ENCODE measurements at places on chromosomes 5 and 9.

DNA sequence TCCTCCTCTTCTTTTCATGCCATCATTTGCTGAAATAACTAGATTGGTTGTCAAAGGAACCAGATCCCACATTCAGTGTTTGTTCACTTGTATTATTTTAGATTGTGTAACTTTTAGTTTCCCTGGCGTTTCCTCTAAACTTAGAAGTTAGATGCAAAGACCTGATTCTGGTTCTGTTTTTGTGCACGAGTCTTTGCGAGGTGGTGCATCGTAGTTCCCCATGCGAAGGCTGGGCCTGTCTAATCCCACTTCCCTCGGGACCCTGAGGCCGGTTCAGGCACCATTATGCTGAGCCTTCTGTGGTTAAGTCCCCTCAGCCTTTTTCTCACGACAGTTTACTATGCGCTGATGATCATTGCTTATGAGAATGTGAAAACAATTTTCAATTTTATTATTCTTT is 219.1 kb upstream of the OTULINL start:
- no peak for DNase-seq

DNA sequence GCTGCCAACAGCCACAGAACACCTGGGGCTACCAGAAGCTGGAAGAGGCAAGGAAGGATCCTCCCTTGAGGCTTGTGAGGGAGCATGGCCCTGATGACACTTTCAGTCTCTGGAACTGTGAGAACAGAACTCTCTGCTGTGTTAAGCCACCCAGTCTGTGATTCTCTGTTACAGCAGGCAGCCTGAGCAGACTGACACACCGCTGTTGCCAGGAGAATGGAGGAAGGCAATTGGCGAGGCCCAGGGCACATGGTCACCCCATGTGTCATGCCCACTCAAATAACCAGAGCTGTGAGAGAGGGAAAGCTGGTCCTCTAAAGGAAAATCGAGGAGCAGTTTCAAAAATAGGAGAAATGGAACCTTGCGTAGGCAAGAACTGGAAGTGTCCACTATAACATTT is 12.0 kb upstream of the KIF4B start:
- no peak for DNase-seq

DNA sequence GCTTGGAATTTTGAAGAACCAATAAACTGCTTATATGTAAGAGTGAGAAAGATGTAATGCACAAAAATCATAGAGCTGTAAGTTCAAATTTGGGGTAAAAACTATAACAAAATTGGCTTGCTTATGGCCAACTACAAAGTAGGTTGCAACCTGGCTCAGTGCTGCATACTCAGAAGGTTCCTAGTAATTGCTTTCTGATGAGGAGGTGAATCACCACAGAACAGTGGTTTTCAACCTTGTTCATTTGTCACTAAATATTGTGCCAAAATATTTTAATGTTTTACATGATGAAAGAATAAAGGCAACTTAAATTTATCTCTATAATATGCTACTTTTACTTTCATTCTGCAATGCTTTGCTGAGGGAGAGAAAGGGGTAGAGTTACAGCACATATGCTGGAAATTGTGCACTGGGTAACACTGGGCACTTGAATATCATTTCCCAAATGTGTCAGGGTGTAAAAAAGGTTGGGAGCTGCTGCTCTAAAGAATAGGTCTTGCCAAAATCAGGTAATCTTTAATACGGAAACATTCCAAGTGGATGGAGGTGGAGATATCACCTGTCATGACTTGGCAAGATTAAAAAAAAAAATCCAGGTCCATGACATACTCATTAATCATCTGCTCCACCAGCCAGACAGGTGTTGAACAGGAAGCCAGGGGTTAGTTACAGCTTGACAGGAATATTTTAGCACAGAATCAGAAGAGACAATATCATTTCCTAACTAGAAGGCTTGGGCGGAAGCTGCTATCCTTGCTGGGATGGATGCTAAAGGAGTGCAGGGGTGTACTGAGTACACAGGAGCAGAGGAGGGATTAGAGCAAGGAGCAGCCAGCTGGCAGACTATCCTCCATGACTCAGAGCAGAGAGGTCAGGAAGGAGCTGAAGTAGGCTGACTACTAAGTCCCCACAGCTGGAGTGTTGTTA is 34.6 kb upstream of the CCL21 start:
- no peak for DNase-seq

DNA sequence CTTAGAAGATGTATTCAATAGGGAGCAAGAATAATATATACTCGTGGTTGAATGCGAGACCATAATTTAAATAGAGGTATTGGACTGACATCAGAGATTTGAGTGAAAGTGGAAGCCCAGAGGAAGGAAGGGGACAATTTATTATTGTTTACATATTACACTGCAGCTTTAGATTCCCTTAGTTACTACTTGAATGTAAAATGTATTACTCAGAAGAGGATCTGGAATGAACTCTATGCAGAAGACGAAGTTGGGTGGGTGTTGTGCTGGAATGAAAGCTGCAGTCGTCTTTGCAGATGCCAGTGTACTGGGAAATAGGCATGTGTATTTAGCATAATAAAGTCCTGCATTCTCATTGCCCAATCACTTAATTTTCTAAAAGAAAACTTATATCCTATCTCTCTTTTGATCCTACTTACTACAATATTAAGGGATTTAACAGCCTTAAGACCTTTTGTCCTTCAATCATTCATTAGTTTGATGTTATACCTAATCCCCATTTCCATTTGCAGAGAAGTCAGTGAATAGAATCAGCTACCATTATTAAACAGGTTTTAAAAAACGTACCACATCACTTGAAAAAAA is 570.7 kb upstream of the WWC1 start:
- DNase-seq, result no peak

GRCh38 chr5:135985951-135986350 is 31.2 kb upstream of the LECT2 start:
- DNase-seq, result no peak

DNA sequence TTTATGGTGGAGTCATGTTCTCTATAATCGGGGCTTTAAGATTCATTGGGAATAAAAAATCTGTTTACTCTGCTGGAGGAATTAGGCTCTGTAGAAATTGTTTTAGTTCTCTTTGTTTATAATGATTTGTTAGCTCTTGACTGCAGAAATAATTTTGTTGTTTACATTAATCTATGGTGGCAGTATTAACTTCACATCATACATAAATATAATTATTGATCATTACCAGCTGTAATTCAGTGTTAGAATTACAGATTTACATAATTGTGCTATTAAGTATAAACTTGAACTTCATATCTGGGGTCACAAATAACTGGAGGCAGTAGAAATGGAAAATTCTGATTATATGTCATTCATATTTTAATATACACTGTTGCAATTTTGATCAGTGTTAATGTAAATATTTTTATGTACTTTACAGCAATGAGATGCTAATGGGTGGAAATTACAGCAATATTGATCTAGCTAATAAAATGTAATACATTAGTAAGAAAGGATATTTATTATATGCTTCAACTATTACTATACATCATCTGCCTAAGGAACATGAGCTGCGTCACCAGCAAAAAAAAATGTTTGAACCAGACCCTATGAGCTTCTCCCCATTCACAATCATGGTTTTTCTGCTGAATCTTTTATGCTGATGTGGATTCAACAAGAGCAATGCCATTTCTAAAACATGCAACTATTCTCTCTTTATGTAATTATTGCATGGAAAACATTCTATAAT is 846.6 kb downstream of the NR2F1-AS1 start:
- no peak for DNase-seq

DNA sequence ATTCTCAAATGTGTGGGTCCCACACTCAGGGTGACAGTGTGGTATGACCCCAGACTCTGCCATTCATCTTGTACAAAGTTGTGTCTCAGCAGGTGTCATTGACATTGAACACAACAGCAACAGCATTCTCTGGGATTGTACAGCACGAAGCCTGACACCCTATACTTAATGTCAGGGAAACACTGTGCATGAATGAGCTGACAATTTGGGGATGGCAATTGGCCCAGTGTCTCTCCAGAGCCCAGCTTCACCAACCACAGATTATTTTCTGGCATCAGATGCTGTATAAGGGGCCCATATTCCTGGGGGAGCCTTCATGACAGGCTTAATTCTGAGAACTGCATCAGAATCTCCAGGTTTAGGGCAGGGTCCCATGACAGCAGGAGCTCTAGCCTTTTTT is 143.2 kb downstream of the GCNT1 start:
- DNase-seq, result no peak

GRCh38 chr5:80707645-80708044 is 52.9 kb upstream of the DHFR start:
- DNase-seq, result no peak

DNA sequence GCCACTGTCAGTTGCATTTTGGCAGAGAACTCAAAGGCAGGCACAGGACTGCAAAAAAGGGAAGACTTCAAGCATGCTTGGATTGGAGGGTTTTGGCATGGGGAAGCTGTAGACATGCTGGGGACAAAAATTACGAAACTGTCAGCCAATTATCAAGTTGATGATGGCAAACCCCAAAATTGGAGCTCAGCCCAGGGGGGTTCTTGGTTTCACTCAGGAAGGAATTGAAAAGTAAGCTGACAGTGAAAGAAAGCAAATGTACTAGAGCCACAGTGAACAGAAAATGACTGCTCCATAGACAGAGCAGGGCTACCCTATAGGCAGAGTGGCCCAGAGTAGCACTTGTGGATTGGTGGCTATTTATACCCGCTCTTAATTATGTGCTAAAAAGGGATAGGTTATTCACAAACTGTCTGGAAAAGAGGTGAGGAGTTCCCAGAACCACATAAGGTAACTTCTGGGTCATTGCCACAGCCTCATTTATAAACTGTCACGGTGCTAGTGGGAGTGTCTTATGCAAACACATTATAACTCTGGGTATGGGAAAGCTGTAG is 14.6 kb upstream of the CFAP95 start:
- no peak for DNase-seq

GRCh38 chr9:87277346-87277745 is 220.3 kb upstream of the DAPK1 start:
- DNase-seq, result no peak

DNA sequence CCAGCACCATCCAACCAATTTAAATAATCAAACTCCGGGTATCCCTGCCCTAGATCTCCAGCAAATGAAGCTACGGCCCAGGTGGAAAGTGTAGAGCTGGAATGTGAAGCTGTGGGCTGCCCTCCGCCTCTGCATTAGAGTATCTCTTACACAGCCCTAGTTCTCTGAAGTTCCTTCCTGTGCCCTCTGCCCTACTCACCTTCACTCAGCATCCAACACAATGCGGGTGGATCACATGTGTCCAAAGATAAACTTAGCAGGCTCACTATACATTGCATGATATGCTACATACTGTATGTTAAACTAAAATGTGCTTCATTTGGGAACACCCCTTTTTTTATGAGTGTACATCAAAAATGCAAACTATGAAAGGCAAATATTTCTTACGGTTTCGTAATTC is 70.0 kb upstream of the RAD23B start:
- DNase-seq, result no peak

DNA sequence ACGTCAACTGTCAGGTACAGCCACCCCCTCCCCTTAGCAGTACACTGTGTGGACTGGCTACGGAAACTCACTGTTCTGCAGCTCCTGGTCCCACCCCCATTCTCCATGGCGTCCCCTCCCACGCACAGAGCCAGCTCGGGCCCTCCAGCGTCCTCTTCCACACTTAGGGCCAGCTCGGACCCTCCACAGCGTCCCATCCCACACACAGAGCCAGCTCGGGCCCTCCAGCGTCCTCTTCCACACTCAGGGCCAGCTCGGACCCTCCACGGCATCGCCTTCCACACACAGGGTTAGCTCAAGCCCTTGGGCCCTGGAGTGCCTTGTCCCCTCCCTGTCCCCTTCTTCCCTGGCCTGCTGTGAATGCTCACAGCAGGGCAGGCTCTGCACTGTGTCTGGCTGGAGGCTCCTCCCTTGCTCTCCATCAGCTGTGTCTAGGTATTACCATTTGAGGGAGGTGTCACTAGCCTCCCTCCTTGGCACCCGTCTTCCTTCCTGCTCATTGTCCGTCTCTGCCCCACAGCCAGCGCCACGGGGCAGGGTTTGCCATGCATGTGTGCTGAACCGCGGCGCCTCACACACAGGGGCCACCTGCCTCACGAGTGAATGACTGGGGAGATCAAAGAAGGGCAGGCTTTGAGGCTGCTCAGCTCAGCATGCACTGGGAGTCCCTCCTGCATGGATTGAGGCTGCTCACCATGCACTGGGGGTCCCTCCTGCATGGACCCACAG is 78.5 kb upstream of the CACNA1B start:
- no peak for DNase-seq

- no peak for DNase-seq
Measured at GRCh38 chr5:131245948-131246347, 17.9 kb upstream of the CDC42SE2 start.

- no peak for DNase-seq
Measured at GRCh38 chr5:10866913-10867312, 105.9 kb upstream of the DAP start.

GRCh38 chr9:125522328-125522725 is 184.7 kb downstream of the MAPKAP1 start:
- no peak for DNase-seq

DNA sequence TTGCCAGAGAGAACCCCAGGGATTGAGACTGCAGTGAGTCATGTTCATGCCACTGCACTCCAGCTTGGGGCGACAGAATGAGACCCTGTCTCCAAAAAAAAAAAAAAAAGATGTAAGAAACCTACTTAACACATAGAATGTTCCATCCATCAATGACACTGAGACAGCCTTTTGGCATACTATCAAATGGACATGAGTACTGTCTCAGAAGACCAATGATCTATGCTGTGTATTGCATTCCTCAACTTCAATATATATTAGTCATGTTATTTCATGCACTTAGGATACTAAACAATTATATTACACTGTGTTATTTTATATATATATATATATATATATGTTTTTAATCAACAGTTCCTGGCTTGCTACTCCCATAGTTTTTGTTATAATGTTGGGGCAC is 57.1 kb upstream of the ANKH start:
- DNase-seq, result no peak

DNA sequence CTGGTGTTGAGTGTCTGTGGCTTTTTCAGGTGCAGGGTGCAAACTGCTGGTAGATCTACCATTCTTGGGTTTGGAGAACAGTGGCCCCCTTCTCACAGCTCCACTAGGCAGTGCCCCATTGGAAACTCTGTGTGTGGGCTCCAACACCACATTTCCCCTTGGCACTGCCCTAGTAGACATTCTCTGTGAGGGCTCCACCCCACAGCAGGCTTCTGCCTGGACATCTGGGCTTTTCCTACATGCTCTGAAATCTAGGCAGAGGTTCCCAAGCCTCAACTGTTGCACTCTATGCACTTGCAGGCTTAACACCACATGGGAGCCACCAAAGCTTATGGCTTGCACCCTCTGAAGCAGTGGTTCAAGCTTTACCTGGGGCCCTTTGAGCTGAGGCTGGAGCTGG is 80.9 kb downstream of the BARX1 start:
- DNase-seq, result no peak

DNA sequence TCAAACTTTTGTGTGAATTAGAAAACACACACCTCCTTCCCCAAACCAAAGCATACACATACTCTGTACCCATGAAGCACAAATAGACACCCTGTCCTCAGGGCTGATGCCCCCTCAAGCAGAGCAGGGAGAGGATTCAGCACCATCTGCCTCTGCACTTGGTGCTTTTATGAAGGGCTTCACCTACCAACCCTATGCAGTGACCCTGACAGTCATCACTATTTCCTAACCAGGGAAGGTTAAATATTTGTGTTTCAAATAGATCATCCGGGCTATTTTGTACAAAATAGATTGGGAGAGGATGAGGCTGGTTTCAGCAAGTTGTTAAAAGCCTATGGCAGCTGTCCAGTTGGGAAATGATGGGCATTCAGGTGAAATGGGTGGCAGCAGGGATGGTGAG is 396.2 kb downstream of the ZSWIM6 start:
- no peak for DNase-seq
